ENCODE measurements at places on chromosomes 7 and 10.

DNA sequence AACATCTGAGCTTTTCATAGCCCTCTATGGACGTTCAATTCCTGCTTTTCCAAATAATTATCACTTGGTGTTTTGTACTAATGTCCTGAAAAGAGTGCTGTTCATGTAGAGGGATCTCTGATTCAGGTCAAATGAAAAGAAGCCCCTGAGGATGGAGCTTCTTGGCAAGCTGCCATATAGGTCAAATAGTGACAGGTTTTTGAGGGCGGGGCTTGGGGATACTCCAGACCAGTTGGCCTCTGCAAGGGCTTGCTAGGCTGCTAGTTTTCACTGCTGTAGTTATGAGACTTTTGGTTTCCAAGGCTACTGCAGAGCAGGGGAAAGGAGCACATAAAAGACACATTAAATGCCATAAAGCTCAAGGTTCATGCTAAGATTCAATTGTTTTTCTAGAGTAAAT is 257.2 kb upstream of the CACNA2D1 start:
- DNase-seq: peak; percentile 52

GRCh38 chr7:87300756-87301155 is 44.7 kb upstream of the CROT start:
- DNase-seq: no peak

DNA sequence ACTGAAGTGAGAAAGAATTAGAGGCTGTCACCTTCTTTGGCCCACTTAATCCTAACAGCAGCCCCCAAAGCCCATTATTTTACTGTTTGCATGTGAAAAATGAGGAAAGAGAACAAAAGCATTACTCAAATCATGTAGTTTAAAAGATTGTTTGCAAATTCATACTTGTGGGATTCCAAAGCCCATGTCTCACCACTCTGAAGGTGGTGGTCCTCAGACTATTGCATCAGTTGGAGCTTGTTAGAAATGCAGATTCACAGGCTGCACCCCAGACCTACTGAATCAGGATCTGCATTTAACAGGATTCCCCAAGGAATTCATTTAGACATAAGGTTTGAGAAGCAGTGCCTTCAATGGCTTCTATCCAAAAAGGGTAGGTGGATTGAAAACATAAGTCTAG is 93.7 kb upstream of the PDE1C start:
- no peak for DNase-seq

DNA sequence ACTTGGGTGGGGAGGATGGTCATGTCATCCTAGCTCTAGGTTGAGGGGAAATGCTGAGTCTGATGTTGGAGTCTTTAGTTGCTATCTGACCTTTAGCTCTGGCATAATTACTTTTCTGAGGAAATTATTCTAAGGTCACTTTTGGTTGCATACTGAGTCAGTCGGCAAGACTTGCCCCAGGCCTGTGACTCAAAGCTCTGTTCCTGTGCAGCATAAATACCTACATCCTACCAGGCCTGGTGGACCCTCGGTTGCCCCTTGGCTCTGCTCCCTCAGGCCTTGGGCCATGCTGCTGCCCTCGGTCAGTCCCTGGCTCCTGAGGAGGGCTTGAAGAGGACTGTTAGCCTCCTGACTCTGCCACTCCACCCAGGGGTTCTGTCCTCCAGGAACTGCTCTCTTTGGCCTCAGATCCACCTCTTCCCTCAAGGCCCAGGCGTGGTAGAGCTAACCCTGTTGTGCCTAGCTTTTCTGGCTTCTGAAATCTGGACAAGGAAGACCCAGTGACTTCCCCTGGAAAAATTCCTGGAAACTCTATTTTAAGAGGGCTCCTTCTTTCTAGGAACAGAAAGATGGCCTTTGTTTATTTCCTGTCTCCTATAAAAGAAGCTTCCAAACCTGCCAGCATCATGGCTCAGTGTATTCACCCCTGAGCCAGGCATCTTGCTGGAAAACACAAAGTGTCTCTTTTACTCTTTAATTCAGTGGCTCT is 71.2 kb downstream of the TMEM178B start:
- no peak for DNase-seq

- DNase-seq: peak; percentile 49
Observed at GRCh38 chr7:16431646-16432424, 10.5 kb upstream of the CRPPA start.

DNA sequence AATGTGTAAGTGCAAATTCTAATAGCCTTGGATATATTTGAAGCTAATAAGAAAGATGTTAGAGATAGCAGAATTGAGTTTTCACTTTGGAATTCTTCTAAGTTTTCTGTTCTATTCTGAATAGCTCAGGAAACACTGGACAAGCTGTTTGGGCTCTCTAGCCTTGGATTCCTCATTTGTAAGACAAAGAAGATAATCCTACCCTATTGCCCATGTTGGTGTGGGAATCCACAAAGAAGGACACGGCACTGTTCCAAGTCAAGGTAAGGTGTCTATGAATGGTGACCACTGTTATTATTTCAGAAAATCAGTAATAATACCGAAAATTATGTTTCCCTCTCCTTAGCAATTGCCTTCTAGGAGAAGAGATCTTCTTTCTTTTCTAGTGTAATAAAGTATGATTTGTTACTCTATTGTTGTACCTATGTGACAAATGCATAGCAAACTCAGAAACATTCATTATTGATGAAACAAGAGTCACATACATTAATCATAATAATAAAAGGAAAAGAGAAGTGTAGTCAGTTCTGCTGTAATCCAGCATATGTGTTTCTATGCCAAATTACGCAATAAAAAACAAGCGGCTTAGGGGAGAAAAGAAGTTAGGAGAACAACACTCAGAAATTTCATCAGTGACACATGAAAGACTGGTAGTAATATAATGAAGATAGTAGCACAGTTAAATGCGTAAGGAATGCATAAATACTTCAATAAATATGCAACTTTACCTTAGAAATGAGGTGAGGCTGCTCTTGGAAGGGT is 1012.3 kb upstream of the PHF14 start:
- DNase-seq: no peak

All from SK-N-DZ (cell line).